ENCODE measurements at places on chromosomes 2 and 18. TPM values are rescaled to one million over a fixed set of nuclear protein-coding genes. Genes with fewer than 3 reads are reported as not detected.
A peak's percentile ranks its signal among the peaks of the same experiment; 100 is the strongest.

DNA sequence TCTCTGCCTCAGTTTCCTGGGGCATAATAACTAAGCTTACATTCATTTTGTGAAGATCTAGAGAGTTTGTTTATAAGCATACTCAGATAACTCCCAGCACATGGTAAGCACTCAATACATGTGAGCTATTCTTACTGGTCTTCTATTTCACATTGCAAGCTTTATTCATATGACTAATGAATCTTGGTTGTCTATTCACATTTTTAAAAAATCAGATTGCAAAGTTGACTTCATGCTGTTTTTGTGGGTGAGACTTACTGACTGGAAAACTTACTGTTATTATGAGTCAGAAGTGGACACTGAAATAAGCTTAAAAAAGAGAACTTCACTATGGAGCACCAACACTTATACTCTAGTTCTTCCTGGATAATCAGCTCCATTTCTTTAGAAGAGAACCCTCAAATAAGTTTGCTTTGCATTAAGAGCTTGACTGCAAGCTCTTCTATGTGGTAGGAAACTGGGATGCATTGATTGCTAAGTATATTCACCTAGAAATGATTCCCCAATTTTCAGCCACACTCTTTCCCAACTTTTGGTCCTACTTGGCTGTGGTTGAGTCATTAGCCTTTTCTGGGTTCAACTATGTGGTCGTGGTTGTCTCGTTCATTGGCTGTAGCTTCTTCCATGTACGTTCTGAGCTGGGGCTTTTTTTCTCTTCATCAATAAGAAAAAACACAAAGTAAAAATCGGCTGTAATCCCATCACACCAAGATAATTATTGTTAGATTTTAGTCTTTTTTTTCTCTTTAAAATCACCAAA, 29.5 kb upstream of the RBMS1 start:
- no peak for DNase-seq
- H3K4me1 ChIP-seq = no peaks in the 10 kb centered on the region
- H3K4me3 ChIP-seq = no peak overlapping the region
- H3K36me3 ChIP-seq = no peaks in the 10 kb centered on the region

DNA sequence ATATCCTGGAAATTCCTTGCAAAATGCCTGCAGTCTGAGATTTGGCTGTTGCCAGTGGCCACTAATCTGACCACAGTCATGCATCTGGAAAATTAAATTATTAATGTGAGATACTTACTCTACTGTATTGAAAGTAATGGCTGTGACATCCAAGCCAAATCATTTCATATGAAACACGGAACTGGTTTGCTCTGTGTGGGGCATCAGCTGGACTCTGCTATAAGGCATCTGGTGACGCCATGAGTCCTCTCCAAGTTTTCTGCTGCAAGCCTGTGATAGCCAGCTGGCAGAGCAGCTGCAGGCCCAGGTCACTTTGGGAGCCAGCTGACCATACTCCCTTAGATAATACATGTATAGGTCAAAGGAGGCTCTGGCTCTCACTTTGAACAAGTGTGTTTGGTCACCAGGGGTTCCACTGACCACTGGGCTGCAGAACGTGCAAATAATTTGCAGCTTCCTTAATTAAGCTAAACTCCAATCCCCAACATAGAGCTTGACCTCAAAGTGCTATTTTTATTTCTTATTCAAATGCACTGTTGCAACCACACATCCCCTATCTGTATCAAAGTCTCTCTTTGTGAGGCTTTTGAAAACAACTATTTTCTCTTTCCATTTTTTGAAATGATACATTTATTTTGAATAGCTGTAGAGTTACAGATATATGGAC, 152.9 kb downstream of the NCKAP5 start:
- no peak overlapping the region for H3K27ac ChIP-seq
- no peaks in the 10 kb centered on the region for H3K36me3 ChIP-seq
- peak; percentile 76 for DNase-seq
- no peak overlapping the region for H3K4me3 ChIP-seq
- peaks cover 16% of the 10 kb centered on the region for H3K4me1 ChIP-seq

GRCh38 chr2:68807821-68808266, 63.4 kb downstream of the BMP10 start:
- DNase-seq = no peak
- H3K27ac ChIP-seq = no peak overlapping the region
- H3K36me3 ChIP-seq = no peaks in the 10 kb centered on the region
- peaks cover 15% of the 10 kb centered on the region for H3K4me1 ChIP-seq
- no peaks in the 10 kb centered on the region for H3K27me3 ChIP-seq

WDCP gene
- total RNA-seq = 11.3 TPM

KLHL30 gene
- 16.2 TPM for total RNA-seq

- no peaks in the 10 kb centered on the region for H3K36me3 ChIP-seq
- peaks cover 2% of the 10 kb centered on the region for H3K27me3 ChIP-seq
- H3K4me1 ChIP-seq = peaks cover 17% of the 10 kb centered on the region
- no peak overlapping the region for H3K4me3 ChIP-seq
- DNase-seq = no peak
Observed at GRCh38 chr2:10252224-10252623, 50.5 kb upstream of the HPCAL1 start.

DNA sequence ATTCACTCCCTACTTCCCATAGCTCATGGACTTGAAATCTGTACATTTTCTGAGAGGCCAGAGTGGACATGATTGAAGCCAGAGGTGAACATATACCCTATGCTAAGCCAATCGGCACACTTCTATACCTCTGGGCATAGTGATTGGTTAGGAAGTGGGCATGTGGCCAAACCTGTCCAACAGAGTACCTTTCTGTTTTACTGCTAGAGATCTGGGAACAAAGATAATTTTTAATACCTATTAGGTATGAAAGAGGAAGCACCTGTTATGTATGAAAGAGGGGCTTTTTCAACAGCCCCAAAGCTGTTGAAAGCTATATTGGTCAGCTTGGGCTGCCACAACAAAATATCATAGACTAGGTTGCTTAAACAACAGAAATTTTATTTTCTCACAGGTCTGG, 27.7 kb downstream of the METTL8 start:
- H3K36me3 ChIP-seq = no peaks in the 10 kb centered on the region
- H3K4me3 ChIP-seq = no peak overlapping the region
- H3K27me3 ChIP-seq = no peaks in the 10 kb centered on the region
- peaks cover 3% of the 10 kb centered on the region for H3K4me1 ChIP-seq
- no peak overlapping the region for H3K27ac ChIP-seq
- no peak for DNase-seq

KCNS3 gene
- total RNA-seq = 6.6 TPM

GRCh38 chr18:52341608-52342381, 1.8 kb downstream of the DCC start:
- peaks cover 37% of the 10 kb centered on the region for H3K27me3 ChIP-seq
- no peak overlapping the region for H3K27ac ChIP-seq
- peak; percentile 12 for DNase-seq
- H3K4me3 ChIP-seq = no peak overlapping the region
- H3K36me3 ChIP-seq = no peaks in the 10 kb centered on the region

- peak; percentile 66 for DNase-seq
- no peaks in the 10 kb centered on the region for H3K36me3 ChIP-seq
- no peaks in the 10 kb centered on the region for H3K27me3 ChIP-seq
- H3K27ac ChIP-seq = no peak overlapping the region
- peaks cover 16% of the 10 kb centered on the region for H3K4me1 ChIP-seq
Observed at GRCh38 chr2:46460241-46460921, 19.0 kb upstream of the TMEM247 start.

DNA sequence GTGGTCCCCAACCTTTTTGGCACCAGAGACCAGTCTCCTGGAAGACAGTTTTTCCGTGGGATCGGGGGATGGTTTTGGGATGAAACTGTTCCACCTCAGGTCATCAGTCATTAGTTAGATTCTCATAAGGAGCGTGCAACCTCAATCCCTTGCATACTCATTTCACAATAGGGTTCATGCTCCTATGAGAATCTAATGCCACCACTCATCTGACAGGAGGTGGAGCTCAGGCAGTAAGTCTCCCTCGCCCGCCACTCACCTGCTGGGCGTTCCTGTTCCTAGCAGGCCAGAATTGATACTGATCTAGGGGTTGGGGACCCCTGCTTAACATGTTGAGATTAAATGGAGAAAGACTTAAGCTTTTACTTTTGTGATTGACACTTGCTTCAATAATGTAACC, 9.9 kb downstream of the NABP1 start:
- no peak overlapping the region for H3K27ac ChIP-seq
- H3K27me3 ChIP-seq = no peaks in the 10 kb centered on the region
- no peaks in the 10 kb centered on the region for H3K4me1 ChIP-seq
- DNase-seq = no peak

GRCh38 chr2:137173463-137173862, 408.1 kb downstream of the THSD7B start:
- no peak for DNase-seq
- H3K4me3 ChIP-seq = no peak overlapping the region
- no peak overlapping the region for H3K27ac ChIP-seq
- no peaks in the 10 kb centered on the region for H3K27me3 ChIP-seq

DNA sequence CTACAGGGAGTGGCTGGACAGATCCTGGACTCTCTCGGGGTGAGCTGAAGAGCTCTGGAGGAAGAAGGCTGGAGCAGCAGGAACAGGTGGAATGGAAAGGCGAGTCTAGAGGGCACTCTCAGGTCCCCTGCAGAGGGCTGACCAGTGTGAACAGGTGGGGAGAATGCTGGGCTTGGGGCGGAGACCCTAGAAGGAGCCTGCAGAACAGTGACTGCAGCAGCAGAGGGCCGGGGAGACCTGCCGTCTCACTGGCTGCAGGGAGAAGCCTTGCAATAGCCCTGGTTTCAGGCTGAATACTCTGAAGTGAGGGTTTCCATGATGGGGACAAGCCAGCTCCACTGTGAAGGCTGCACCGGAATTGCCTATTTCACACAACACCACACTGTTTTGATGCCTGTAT, 626.7 kb upstream of the SALL3 start:
- H3K4me1 ChIP-seq = no peaks in the 10 kb centered on the region
- H3K4me3 ChIP-seq = no peak overlapping the region
- H3K27ac ChIP-seq = no peak overlapping the region

DNA sequence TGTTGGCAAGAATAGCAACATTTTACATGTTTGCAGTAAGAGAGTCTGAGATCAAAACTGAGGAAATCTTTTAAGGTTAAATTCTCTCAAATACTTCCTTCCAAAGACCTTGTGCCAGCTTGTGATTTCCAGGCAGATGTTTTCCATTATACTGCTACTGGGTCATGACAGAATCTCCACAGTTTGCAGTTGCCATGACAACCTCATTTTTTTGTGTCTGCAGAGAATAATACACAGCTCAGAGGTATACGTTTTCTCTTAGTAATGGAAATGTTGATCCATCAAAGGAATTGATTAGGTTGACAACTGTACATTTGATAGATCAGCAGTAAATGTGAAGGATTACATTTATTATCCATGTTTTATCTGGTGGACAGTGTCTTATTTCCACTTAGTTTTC, 29.1 kb upstream of the CSRNP3 start:
- no peaks in the 10 kb centered on the region for H3K4me1 ChIP-seq
- no peak overlapping the region for H3K4me3 ChIP-seq
- H3K27ac ChIP-seq = peak overlapping the region; percentile 25
- DNase-seq = peak; percentile 96
- no peaks in the 10 kb centered on the region for H3K27me3 ChIP-seq
- H3K36me3 ChIP-seq = no peaks in the 10 kb centered on the region

- no peak for DNase-seq
- no peak overlapping the region for H3K27ac ChIP-seq
- H3K27me3 ChIP-seq = peaks cover 12% of the 10 kb centered on the region
- no peaks in the 10 kb centered on the region for H3K4me1 ChIP-seq
- H3K36me3 ChIP-seq = no peaks in the 10 kb centered on the region
Observed at GRCh38 chr2:109208071-109208950, 79.3 kb downstream of the SH3RF3 start.

FHOD3 gene
- total RNA-seq = 27.7 TPM

DNA sequence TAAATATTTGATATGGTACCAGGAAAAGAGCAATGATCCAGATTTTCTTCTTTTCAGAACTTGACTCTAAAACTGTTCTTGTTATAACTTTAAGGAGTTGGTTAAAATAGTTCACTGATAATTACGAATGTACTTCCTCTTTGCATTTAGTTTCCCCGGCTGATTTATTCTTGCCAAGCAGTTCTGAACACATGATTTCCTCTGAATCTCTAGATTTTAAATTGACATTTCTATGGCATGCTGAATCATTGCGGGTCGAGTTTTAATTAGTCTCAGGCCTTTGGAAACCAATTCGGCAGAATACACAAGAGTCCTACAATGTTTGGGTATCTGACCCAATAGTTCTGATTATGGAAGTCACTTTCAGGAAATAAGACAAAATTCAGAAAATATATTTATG, 37.3 kb upstream of the DNAH7 start:
- H3K4me3 ChIP-seq = no peak overlapping the region
- DNase-seq = peak; percentile 18
- H3K4me1 ChIP-seq = no peaks in the 10 kb centered on the region
- H3K36me3 ChIP-seq = no peaks in the 10 kb centered on the region
- no peaks in the 10 kb centered on the region for H3K27me3 ChIP-seq
- no peak overlapping the region for H3K27ac ChIP-seq

DNA sequence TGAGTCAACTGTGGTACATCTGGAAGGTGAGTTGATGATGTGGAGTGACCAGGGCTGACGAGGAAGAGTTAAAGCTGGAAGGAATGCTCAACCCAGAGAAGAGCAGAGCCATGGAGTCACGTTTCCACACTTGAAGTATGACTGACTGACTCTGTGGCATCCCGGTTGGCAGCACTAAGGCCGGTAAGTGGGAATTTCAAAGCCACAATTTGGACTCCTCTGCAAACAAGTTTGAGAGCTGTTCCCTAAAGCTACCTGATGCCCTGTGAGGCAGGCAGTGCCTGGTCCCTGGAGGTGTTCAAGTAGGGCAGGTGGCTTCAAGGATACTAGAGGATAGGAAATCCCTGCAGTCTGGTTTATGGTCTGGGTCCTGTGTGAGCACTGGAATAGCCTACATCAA, 69.3 kb upstream of the ITGB6 start:
- H3K4me3 ChIP-seq = peak overlapping the region; percentile 56
- H3K36me3 ChIP-seq = peaks cover 8% of the 10 kb centered on the region
- H3K4me1 ChIP-seq = peaks cover 30% of the 10 kb centered on the region

- no peaks in the 10 kb centered on the region for H3K36me3 ChIP-seq
- no peak overlapping the region for H3K4me3 ChIP-seq
- peaks cover 12% of the 10 kb centered on the region for H3K4me1 ChIP-seq
- no peaks in the 10 kb centered on the region for H3K27me3 ChIP-seq
- no peak for DNase-seq
- no peak overlapping the region for H3K27ac ChIP-seq
Observed at GRCh38 chr18:48983793-48984437, 33.1 kb upstream of the SMAD7 start.

Measured in muscle of leg (tissue), 16 donors.